ENCODE measurements at places on chromosomes 6 and 20.

GRCh38 chr6:21158873-21159272, 434.7 kb upstream of the SOX4 start:
- no peak for DNase-seq

GRCh38 chr6:124962639-124963415, 590 bp downstream of the RNF217 start:
- no peak for DNase-seq

- no peak for DNase-seq
Measured at GRCh38 chr6:24574809-24575208, 71.2 kb downstream of the KIAA0319 start.

GRCh38 chr6:68372991-68373390, 262.1 kb upstream of the ADGRB3 start:
- no peak for DNase-seq

GRCh38 chr6:151325075-151326050, 66.0 kb downstream of the ZBTB2 start:
- no peak for DNase-seq
